ENCODE measurements at places on chromosomes 4 and X.

DNA sequence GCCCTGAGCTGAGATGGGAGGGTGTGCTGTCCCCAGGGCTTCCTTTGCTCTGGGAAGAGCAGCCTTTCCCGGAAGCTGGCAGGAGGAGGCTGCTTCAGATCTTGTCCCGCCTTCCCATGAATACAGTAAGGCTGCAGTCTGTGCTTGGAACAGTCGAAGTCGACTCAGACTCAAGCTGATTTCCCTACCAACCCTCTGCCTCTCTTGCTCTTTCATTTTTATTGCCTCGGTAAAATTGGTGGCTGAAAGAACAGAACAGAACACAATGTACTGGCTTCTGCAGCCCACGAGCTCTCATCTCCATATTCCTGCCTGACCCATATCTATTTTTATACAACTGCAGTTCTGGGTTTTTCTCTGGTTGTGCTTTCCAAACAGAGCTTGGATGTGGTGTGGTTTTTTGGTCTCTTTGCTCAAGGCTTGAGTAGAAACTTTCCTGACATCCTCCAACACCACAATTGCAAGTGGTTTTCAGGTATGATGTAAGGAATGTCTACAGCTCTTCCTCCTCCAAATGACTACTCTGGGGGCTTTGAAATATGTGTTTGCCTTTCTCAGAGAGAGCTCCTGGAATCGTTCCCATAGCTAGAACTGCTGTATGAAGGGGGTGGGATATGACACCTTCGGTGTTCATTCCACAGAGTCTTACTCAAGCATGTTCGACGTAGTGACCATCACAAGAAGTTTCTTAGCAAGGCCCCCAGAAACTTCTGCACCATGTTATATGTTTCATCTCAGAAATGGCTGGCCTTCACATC lies 61.3 kb downstream of the ENPP6 start:
- no peaks in the 10 kb centered on the region for H3K27me3 ChIP-seq
- no peak overlapping the region for H3K4me3 ChIP-seq
- H3K27ac ChIP-seq, result no peak overlapping the region
- H3K36me3 ChIP-seq, result no peaks in the 10 kb centered on the region

- peaks cover 47% of the 10 kb centered on the region for H3K36me3 ChIP-seq
- H3K4me3 ChIP-seq, result peak overlapping the region; percentile 96
- H3K27ac ChIP-seq, result peak overlapping the region; percentile 93
- H3K4me1 ChIP-seq, result peaks cover under 1% of the 10 kb centered on the region
Measured at GRCh38 chr4:74449571-74450297, 4.8 kb downstream of the AREG start.

- H3K36me3 ChIP-seq, result no peaks in the 10 kb centered on the region
- peaks cover 3% of the 10 kb centered on the region for H3K27me3 ChIP-seq
- no peak overlapping the region for H3K4me3 ChIP-seq
Measured at GRCh38 chr4:185712350-185713024, 99.5 kb downstream of the SORBS2 start.

DNA sequence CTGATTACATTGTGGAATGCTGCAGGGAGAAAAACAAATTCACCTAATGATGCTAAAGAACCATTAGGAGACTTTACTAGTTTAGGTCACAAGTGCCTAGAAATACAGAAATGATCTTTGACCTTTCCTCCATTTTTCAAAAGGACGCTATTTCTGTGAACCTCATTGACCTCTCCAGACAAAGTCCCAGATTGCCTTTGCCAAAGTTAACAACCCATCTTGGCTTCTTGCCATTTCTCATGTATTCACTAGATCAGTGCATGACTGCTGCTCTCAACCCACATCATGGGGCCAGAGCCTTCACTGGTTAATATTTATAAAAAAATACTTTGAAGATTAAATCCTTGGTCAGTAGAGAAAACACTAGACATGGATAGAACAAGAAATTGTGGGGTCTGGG lies 19.9 kb upstream of the AR start:
- H3K4me1 ChIP-seq, result no peaks in the 10 kb centered on the region
- H3K27me3 ChIP-seq, result no peaks in the 10 kb centered on the region
- H3K36me3 ChIP-seq, result no peaks in the 10 kb centered on the region
- H3K4me3 ChIP-seq, result no peak overlapping the region
- no peak for DNase-seq
- no peak overlapping the region for H3K27ac ChIP-seq

GRCh38 chr4:151313306-151314009 lies 11.9 kb downstream of the SH3D19 start:
- H3K4me1 ChIP-seq, result peaks cover 37% of the 10 kb centered on the region
- no peaks in the 10 kb centered on the region for H3K27me3 ChIP-seq
- H3K4me3 ChIP-seq, result no peak overlapping the region
- no peaks in the 10 kb centered on the region for H3K36me3 ChIP-seq
- no peak for DNase-seq

- H3K36me3 ChIP-seq, result no peaks in the 10 kb centered on the region
- DNase-seq, result no peak
- no peaks in the 10 kb centered on the region for H3K4me1 ChIP-seq
Measured at GRCh38 chr4:52939739-52940138, 77.6 kb downstream of the RASL11B start.

DNA sequence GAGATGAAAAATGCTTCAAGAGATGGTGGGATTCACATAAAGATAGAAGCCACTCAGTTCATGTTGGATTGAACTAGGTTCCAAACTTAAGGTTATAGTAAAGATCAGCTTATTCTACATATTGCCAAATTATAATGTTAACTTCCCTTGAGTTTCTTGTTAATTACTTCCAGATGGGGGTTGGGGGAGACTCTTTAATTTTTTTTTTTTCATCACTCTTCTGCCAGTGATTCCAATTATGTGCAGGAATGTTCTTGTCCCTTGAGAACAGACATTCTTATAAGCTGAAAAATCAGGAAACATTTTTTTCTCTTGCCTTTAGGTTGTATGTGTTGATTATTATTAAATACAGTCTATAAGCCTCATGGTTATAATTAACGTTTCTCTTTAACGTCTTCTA lies 30.0 kb downstream of the MND1 start:
- no peak overlapping the region for H3K27ac ChIP-seq
- no peaks in the 10 kb centered on the region for H3K36me3 ChIP-seq
- no peak overlapping the region for H3K4me3 ChIP-seq
- H3K4me1 ChIP-seq, result no peaks in the 10 kb centered on the region
- no peaks in the 10 kb centered on the region for H3K27me3 ChIP-seq
- no peak for DNase-seq

- H3K4me1 ChIP-seq, result no peaks in the 10 kb centered on the region
- no peaks in the 10 kb centered on the region for H3K27me3 ChIP-seq
- DNase-seq, result no peak
- H3K27ac ChIP-seq, result no peak overlapping the region
- H3K4me3 ChIP-seq, result no peak overlapping the region
- no peaks in the 10 kb centered on the region for H3K36me3 ChIP-seq
Measured at GRCh38 chr4:12421364-12421763, 992.7 kb upstream of the HS3ST1 start.

DNA sequence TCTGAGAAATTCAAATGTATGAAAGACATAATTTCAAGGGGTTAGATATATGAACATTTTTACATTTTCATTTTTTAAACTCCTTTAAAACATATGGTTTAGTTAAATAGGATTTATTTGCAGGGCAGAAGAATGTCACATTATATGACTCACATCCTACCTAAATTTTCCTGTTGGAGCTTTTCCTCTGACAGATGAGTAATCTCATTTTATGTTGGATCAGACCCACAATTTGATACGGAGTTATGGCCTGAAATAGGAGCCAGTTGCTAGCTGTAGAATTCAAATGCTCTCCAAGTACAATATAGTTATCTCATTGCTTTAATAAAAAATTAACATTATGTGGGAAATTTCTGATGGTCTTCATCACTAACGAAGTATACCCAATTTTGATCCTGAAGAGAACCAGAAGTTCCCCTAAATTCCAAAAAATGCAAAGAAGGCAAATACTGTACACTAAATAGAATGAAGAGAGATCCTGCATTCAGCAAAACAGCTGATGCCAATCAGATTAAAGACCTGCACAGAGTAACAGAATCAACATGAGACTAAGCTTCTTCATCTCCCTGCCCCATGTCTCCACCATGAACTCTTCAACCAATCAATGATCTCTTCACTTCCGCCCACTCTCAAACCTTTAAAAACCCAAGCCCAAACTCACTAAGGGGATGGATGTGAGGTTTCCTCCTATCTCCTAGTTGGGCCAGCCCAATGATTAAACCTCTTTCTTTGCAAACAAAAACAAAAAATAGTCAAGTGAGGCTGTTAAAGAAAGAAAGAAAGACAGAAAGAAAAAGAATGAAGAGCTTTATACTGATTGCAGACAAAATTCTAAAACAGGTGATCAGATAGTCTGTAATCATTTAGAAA lies 10.9 kb upstream of the EXOSC9 start:
- no peak overlapping the region for H3K27ac ChIP-seq
- H3K4me1 ChIP-seq, result peaks cover 28% of the 10 kb centered on the region
- no peaks in the 10 kb centered on the region for H3K36me3 ChIP-seq
- H3K27me3 ChIP-seq, result no peaks in the 10 kb centered on the region
- no peak overlapping the region for H3K4me3 ChIP-seq
- peak; percentile 36 for DNase-seq

- H3K4me1 ChIP-seq, result peaks cover 29% of the 10 kb centered on the region
- DNase-seq, result no peak
- H3K4me3 ChIP-seq, result no peak overlapping the region
Measured at GRCh38 chr4:168437192-168437943, 42.9 kb downstream of the DDX60L start.

DNA sequence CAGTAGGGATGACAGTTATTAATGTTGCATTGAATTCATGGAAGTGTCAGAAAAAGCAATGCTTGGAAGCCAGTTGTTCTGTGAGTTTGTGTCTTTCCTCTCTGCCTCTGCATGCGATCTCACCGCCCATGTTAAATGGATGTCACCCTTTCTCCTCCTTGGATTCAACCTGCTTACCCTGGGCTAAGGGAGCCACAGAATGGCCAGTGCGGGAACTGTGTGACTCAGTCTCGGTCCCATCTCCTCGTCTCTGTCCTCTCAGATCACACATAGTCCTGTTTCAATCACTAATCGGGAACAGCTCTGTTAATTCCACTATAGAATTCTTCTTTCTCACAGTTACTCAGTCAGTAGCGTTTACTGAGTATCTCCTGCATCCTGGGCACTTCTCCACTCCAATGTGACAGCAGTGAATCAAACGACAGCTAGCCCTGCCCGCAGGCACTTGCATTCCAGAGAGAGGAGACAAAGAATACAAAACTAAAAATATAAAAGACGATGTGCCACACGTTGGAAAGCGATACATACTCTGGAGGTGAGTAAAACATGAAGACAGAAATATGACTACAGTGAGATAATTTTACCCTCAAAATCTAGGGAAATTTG lies 53.6 kb upstream of the TLR3 start:
- DNase-seq, result no peak
- no peaks in the 10 kb centered on the region for H3K36me3 ChIP-seq
- H3K27ac ChIP-seq, result no peak overlapping the region
- H3K4me1 ChIP-seq, result no peaks in the 10 kb centered on the region
- no peak overlapping the region for H3K4me3 ChIP-seq

DNA sequence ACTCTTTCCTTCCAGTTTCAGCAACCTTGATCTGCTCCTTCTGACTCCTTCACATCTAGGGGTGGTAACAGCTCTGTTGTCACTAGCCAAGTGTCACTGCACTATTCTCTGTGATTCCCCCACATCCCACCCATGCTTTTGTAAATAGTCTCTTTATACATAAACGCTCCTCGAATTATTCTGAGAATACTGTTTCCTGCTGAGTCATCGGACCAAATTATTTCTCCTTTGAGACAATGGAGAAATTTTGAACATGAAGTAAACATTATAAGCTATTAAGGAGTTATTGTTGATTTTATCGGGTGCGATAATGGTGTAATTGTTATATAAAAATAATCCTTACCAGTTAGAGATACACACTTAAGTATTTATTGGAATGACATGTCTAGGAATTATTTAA lies 245.1 kb upstream of the RPS6KA3 start:
- DNase-seq, result no peak
- H3K4me1 ChIP-seq, result peaks cover 10% of the 10 kb centered on the region
- H3K4me3 ChIP-seq, result no peak overlapping the region
- no peaks in the 10 kb centered on the region for H3K27me3 ChIP-seq
- no peak overlapping the region for H3K27ac ChIP-seq
- H3K36me3 ChIP-seq, result no peaks in the 10 kb centered on the region

GRCh38 chr4:15652841-15653240 lies 2.3 kb downstream of the FBXL5 start:
- H3K27me3 ChIP-seq, result no peaks in the 10 kb centered on the region
- peaks cover 35% of the 10 kb centered on the region for H3K4me1 ChIP-seq
- H3K4me3 ChIP-seq, result peak overlapping the region; percentile 84
- H3K27ac ChIP-seq, result peak overlapping the region; percentile 97
- no peak for DNase-seq
- H3K36me3 ChIP-seq, result peaks cover 4% of the 10 kb centered on the region

GRCh38 chr4:134326866-134327265 lies 125.3 kb upstream of the PABPC4L start:
- H3K27me3 ChIP-seq, result no peaks in the 10 kb centered on the region
- H3K4me1 ChIP-seq, result no peaks in the 10 kb centered on the region
- no peaks in the 10 kb centered on the region for H3K36me3 ChIP-seq
- no peak overlapping the region for H3K27ac ChIP-seq

GRCh38 chrX:98956014-98956413 lies 1454.1 kb downstream of the PCDH19 start:
- no peak overlapping the region for H3K4me3 ChIP-seq
- no peak overlapping the region for H3K27ac ChIP-seq
- no peak for DNase-seq
- no peaks in the 10 kb centered on the region for H3K4me1 ChIP-seq

GRCh38 chrX:12997906-12998687 lies 23.2 kb downstream of the TMSB4X start:
- no peak overlapping the region for H3K27ac ChIP-seq
- no peaks in the 10 kb centered on the region for H3K36me3 ChIP-seq
- H3K4me3 ChIP-seq, result no peak overlapping the region
- no peaks in the 10 kb centered on the region for H3K27me3 ChIP-seq

- H3K27me3 ChIP-seq, result peaks cover 3% of the 10 kb centered on the region
- no peak overlapping the region for H3K4me3 ChIP-seq
- no peaks in the 10 kb centered on the region for H3K36me3 ChIP-seq
- DNase-seq, result no peak
- H3K27ac ChIP-seq, result no peak overlapping the region
Measured at GRCh38 chrX:134240209-134240608, 3.2 kb downstream of the CCDC160 start.

DNA sequence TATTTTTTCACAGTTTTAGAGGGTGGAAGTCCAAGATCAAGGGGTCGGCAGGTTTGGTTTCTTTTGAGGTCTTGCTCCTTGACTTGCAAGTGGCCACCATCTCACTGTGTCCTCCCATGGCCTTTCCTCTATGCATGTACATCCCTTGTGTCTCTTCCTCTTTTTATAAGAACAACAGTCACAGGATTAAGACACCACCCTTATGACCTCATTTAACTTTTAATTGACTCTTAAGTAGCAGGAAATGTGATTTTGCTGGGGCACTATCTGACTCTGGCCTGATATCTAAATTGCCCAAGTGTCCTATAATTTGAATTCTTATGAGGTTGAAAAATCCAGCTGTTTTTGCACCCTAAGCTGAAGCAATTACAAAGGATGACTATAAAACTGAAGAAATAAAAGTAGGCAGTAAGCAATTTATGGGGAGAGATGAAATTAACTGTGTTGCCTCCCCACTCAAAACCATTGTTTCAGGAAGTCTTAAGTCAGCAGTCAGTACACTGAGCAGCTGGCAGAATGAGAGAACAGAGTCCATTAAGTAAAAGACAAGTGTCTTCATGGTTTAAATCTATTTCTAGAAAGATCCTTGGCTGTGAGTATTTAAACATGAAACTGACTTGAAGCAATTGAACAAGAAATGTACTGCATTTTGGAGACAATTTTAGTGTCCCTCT lies 601.3 kb downstream of the SPRY1 start:
- no peaks in the 10 kb centered on the region for H3K27me3 ChIP-seq
- peaks cover 3% of the 10 kb centered on the region for H3K4me1 ChIP-seq
- no peak overlapping the region for H3K27ac ChIP-seq
- no peaks in the 10 kb centered on the region for H3K36me3 ChIP-seq
- no peak overlapping the region for H3K4me3 ChIP-seq
